ENCODE measurements at places on chromosomes 1 and 21.

DNA sequence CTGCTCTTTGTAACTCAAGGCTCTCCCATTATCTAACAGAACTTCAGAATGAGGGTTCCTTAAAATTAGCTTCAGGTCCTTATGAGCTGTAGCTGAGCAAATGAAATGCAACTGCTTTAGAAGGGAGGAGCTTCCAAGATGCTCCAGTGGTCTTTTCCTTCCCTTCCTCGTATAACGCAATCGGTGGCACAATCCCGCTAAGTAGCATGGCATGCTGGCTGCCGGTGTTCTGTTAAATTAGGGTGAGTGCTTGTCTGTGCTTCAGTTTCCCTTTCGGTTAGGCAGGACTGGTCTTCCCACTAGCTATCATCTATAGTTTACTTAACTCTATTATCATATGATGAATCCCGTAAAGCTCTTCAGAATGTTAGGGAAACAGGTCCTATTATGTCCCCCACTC, 917 bp downstream of the KIAA0040 start:
- peak; percentile 36 for DNase-seq

- DNase-seq: peak; percentile 76
These were observed 833 bp upstream of the RCOR3 start for GRCh38 chr1:211258310-211258755.

GRCh38 chr21:35582731-35583130, 477.6 kb downstream of the SETD4 start:
- no peak for DNase-seq

GRCh38 chr1:230925608-230926007, 53.1 kb downstream of the TTC13 start:
- DNase-seq: no peak

- no peak for DNase-seq
These were observed 4.1 kb downstream of the NUDT17 start for GRCh38 chr1:145849356-145850160.

DNA sequence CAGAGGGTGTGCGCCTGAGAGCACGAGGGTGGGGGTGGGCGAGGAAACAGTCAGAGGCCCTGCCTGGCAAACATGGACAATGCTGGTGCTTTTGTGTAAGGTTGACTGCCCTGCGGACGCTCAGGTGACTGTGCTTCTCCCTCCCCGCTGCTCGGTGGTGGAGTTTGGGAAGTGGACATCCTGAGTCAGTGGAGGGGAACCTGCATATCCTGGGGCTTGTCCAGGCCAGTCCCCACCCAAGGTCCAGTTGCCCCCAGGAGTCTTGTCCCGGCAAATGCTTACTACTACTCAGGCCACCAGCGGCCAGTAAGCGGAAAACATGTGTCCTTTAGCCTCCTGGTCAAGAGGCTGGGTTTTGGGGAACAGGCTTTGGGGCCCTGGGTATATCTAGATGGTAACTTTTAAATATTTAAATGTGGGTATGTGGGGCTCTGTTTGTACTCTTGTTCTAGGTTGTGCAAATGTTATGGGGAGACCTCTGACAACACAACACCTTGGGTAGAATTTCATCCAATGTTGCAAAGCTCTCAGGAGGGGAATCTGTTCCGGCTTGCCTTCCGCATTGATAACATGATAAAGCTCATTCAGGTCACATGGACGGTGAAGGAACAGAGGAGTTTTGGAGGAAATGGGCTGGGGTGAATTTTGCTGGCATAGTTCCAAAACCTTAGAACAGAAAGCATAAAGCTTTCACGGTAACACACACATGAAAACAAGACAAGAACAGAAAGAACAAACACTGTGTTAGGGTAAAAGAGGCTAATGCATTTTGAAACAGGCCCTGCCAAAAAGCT, 364.9 kb downstream of the PRDM2 start:
- no peak for DNase-seq

- DNase-seq: no peak
These were observed 723.1 kb upstream of the B3GALT2 start for GRCh38 chr1:193909406-193910082.

DNA sequence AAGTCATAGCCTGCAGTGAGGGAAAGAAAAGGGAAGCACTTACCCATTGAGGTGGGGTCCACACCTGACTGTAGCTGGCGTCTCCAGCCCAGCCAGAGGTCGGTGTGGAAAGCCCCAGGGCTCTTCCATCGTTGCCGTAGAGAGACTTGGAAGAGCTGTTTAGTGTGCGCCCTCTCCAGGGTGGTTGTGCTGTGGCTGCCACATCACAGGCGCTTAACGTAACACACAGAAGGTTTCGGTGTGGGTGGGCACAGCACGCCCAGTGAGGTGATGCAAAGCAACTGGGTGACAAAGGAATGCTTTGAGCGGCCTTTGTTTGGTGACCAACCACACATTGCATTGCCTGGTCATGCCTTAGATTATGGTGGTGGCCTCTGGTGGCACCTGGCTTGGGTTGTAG, 36.8 kb upstream of the KIF1B start:
- peak; percentile 40 for DNase-seq

- DNase-seq: no peak
These were observed 25.6 kb downstream of the PPFIA4 start for GRCh38 chr1:203051841-203052324.

Measured in activated CD8-positive, alpha-beta T cell treated with anti-CD3 and anti-CD28 coated beads for 36 hours (primary cell).